Stimulated activated CD4-positive, alpha-beta T cell treated with anti-CD3 and anti-CD28 coated beads, TNF-alpha, amount 100 ng/mL, for 4 hours (primary cell): ENCODE measurements at places on chromosomes 7 and 10.

DNA sequence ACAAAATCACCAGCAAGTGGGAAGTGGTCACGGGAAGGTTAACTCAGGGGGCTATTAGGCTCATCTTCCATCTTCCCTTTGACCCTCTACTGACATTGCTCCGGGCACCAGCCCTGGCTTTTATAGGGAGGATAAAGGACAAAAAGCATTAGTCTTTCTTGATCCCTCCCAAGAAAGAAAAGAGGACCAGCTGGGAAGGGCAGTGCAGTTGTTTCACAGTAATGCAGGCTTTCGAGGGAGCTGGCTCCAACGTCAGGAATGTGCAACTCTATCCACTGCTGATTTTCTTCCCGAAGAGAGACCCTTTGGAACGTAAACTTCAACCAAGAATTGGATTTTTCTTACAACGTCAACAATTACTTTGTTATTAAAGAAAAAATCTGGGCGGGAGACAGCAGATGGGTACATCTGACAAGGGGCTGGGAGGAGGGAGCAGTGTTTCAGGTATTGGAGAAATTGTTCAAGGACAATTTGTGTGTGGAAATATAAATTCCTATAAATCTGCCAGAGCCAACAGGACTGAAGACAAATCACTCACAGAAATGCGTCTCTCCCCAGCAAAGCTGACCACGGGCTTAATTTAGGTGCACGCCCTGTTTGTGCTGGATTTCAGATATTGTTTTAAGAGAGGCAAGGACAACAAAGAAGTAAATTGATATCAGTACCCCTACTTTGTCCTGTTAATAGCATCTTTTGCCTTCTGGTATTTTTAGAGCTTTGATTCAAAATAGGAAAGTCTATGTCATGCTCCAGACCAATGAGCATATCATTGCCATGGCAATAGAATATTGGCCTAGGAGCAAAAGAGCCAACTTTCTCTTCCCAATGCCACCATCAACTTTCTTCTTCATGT, 23.4 kb upstream of the ARID5B start:
- no peak for DNase-seq

- DNase-seq = no peak
Observed at GRCh38 chr10:87882555-87883294, 19.3 kb downstream of the PTEN start.

DNA sequence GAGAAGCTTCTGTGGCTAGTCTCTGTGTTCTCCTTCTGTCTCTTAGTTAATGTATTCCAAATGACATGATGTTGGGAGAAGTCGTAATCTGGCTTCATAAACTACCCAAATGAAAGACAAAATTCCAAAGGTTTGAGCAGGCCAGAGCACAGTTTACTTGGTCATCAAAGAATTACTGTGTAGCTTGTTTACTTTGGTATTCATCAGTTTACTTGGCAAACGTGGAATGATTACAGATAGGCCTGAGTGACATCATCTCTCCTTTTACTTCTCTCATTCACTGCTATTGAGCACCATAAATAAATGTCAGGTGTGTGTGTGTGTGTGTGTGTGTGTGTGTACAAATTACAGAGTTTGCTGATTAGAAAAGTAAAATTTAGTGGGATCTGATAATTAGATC, 327.3 kb downstream of the PHTF2 start:
- no peak for DNase-seq

GRCh38 chr10:63027531-63027930, 105.6 kb upstream of the NRBF2 start:
- DNase-seq = no peak

- DNase-seq = no peak
Observed at GRCh38 chr10:35705051-35705450, 63.0 kb upstream of the FZD8 start.

- DNase-seq = no peak
Observed at GRCh38 chr7:132321387-132321786, 254.9 kb downstream of the PLXNA4 start.

GRCh38 chr10:104614245-104614831, 26.8 kb upstream of the SORCS3 start:
- no peak for DNase-seq

DNA sequence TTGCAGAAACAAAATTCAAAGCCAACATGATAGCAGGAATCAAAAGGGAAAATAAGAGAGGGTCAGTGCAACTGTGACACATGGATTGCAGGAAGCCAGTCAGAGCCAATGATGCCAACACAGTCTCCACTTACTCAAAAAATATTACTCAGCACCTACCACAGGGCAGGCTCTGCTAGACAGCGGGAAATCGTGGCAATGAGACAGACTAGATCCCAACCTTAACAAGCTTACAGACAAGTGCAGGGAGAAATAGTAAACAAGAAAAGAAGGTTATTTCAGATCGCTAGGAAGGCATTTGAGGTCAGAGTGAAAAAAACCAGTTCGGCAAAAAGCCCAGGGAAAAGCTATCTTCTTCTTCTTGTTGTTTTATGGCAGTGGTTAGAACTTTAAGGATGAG, 45.2 kb upstream of the NPFFR1 start:
- no peak for DNase-seq

GRCh38 chr10:132933308-132934042, 8.9 kb downstream of the CFAP46 start:
- DNase-seq = no peak

DNA sequence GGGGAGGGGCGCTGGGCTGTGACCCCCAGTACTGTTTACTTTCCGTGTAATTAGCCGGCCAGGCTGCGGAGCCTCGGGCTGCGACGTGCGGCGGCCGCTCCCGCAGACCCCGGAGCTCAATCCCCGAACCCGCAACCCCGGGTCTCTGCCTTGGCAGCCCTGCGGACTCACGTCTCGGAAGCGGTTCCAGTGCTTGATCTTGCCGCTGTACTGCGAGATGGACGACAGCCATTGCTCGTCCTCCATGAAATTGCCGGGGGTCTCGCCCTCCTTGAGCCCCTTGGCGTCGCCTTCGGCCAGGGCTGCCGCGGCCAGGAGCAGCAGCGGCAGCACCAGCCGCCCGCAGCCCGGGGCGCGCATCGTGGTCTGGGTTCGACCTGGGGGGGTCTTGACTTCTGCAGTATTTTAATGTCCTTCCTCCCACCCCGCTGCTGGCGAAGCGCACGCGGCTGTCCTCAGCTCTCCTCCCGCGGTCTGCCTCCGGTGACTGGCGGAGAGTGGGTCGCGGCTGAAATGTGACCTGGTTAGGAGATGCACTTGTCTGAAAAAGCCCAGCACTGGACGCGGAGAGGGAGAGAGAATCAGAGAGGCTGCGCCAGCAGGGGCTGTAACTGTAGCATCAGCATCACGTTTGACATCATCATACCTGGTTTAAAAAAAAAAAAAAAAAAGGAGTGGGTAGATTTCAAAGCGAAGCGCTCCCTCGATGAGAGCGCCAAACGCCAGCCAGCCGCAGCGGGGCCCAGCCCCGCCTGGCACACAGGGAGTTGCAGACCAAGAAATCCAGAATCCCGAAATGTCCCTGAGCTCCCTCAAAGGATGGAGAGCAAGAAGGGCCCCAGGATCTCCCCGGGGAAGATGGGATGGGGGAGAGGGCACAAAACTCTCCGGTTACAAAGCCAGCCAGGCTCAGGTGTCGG, at the start of gene SPOCK2:
TSS of gene SPOCK2 (minus strand) at position 583 of the 920 bp plus-strand sequence. CDS start at position 360, 223 bp downstream.
- DNase-seq = peak; percentile 41

GRCh38 chr10:130809181-130809580, 502.3 kb downstream of the TCERG1L start:
- DNase-seq = no peak

GRCh38 chr10:21467633-21468032, 57.8 kb downstream of the SKIDA1 start:
- no peak for DNase-seq

DNA sequence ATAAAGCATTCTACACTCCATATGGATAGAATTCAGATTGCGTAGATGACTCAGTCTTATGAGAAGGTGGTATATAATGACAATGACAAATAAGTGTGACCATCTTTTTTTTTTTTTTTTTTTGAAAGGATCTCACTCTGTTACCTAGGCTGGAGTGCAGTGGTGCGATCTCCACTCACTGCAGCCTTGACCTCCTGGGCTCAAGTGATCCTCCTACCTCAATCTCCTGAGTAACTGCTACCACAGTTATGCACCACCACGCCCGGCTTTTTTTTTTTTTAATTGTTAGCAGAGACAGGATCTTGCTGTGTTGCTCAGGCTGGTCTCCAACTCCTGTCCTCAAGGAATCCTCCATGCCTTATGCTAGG, 43.2 kb upstream of the NRP1 start:
- no peak for DNase-seq

DNA sequence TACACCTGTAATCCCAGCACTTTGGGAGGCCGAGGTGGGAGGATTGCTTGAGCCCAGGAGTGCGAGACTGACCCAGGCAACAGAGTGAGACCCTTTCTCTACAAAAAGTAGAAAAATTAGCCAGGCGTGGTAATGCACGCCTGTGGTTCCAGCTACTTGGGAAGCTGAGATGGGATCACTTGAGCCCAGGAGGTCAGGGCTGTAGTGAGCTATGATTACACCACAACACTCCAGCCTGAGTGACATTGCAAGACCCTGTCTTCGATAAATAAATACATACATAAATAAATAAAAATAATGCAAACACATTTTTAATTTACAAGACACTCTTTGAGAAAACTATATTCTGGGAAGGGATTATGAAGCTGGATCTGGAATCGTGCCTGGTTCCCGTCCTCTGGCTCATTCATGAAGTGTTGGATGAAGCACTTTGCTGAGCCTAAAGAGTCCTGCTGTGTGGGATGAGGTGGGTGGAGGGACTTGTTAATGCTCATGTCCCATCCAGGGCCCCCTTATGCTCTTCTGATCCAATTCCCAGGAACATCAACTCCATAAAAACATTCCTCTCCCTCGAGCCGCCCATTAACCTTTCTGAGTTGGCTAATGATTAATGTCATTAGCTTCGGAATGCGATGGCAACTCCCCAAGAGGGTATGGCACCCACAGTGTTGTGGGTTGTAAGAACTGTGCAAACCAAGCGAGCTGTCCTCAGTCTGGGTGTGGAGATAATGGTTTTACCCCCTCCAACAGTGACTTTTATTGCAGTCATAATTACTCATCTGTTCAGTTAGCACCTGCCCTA, 236.3 kb downstream of the BAMBI start:
- DNase-seq = no peak

- no peak for DNase-seq
Observed at GRCh38 chr10:35898716-35899440, 256.8 kb upstream of the FZD8 start.

- no peak for DNase-seq
Observed at GRCh38 chr7:90387470-90388240, 15.6 kb upstream of the CLDN12 start.

GRCh38 chr10:30580241-30580640, 49.3 kb downstream of the LYZL2 start:
- DNase-seq = no peak

GRCh38 chr7:158740013-158740656, 35.5 kb upstream of the NCAPG2 start:
- DNase-seq = no peak

GRCh38 chr10:126806498-126806897, 98.7 kb upstream of the DOCK1 start:
- DNase-seq = no peak

DNA sequence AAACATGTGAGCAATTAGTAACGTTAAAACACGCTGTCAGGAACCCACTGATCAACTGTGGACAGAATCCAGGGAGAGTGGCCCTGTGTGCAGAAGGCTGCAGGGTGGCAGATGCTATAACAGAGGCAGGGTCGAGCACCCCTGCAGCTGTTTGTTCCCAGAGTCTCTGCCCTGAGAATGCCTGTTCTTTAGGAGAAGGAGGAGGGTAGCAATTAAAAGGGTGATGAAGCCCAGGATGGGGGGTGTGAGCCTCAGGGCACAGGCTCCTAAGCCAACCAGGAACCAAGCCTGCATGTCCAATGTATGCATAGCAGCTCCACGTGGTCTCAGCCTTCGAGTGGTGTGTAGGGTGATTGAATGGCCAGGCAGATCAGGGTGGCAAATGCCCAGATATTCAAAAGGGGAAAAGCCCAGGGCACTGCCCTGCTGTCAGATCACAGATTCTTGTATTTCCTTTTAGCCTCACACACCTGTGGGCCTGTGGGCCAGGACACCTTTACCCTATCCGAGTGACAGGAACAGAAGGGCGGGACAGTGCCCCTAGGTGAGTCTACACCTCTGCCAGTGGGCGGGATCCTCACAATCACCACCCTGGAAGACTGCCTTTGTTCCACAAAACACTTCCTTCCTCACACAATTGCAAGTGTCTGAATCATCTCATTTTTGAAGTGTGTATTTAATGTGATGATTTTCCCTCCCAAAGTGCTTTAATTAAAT, 7.3 kb downstream of the WDFY4 start:
- DNase-seq = no peak

DNA sequence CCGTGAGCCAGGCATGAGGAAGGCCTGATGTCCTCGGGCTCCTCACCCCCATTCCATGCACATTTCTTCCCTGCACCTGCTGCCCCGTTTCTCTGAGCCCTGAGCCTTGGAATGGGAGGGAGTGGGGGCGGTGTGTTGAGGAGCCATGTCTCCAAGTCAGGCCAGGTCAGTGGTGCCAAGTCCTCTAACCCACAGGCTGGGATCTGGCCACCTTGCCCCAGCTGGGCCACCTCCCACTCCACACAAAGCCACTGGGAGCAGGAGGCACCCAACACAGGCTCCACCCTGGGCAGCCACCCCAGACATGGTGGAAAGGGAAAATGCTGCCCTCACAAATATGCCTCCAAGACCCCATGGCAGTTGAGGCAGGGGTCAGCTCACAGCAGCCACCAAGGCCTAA, 27.7 kb downstream of the ZCCHC24 start:
- DNase-seq = no peak

DNA sequence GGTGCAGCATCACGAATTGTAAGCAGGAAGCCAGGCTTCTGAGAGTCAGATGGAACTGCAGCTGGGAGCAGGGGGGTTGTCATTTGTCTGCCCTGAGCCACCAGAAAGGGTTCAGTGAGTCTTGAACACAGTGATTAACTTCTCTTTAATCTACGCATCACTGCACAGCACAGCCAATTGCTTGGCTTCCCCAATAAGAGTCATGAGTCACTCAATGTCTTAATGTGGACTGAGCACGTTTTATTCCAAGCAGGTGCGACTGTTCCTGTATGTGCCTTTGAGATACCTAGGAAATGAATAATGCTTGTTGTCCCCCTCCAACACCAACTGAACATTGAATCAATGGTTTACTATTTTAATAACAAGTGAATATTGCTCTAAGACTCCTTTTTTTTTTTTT, 26.0 kb upstream of the PLEKHA1 start:
- no peak for DNase-seq

DNA sequence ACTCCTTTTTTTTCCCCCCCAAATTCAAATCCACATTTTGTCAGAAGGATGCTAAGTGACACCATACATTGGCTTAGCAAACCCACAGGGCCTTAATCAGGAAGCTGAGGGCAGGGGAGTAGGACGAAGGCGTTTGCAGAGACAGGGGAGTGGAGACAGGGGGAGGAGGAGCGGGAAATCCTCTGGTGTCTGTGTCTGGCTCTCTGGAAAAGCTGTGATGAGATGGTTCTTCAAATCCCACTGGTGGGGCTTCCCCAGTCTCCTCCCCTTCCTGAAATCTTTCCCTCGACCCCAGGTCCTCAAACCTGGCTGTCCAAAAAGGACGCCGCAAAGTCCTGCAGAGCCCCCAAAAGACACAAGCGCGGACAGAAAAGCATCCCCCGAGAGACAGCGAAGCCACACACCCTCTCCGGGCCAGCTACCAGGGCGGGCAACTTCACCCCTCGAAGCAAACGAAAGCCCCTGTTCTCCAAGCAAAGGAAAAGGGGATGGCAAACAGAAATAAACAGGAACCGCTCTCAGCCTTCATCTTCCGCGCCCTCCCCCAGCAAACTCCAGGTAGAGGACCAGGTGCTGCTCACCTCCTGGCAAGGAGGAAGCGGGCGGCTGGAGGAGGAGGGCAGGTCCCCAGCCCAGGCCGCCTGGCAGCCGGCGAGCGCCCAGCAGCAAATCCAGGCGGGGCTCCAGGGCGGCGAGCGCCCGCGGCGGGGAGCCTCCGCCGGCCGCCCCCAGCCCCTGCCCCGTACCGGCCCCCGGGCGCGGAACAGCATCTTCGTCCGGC, 520 bp downstream of the ELAPOR2 start:
- peak; percentile 4 for DNase-seq
